ENCODE measurements at places on chromosomes 2 and 18.

DNA sequence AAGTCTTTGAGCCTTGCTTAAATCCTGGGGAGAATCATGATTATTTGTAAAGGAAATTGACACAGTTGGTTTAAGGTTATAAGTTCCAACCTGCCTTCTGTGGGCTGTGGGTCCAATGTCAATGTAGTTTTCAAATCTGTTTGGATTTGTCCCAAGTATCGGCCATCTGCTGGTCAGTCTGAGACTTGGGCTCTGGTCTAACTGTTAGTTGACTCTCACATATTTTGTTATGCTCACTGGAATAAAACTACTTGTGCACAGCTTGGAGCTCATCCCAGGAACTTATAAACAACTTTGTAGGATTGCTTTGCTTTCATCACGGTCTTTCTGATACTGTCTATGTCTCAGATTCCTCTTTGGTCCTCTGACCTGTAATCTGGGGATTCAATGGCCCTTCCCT, 1026.2 kb upstream of the ZEB2 start:
- no peak for DNase-seq

DNA sequence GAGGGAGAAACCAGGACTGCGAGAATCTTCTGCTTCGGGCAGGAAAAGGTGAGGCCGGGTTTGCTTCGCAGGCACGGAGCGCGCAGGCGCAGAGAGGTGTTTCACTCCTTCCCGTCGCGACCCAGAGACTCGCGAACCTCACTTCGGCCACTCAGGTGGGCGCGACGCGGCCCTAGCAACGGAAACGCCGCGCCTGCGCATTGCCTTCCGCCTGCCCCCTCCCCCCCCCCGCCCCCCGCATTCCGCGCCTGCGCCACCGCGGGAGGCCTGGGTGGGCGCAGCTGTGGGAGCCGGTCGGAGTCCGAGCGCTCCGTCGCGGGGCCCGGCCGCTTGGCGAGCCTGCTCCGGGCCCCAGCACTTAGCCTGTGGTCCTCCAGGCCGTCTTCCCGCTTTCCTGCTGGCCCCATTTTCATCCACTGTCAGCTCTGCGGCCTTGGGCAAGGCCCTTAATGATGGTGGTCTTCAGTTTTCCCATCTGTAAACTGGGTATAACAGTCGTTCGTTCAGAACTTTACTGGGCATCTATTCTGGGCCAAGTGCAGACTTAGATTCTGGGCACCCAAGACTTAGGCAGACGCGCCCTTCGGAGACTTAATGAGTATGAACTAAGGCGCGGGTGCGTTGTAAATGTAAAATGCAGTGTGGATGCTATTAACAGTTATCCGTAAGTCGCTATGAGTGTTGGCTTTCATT, 62.1 kb upstream of the ACKR3 start:
- DNase-seq = peak; percentile 67

GRCh38 chr18:21662581-21662980, 42.0 kb downstream of the ABHD3 start:
- no peak for DNase-seq

- DNase-seq = no peak
These were observed 111.3 kb upstream of the REV1 start for GRCh38 chr2:99600981-99601651.

- no peak for DNase-seq
These were observed 247.4 kb upstream of the COL3A1 start for GRCh38 chr2:188726626-188727247.

- no peak for DNase-seq
These were observed 259.6 kb downstream of the HDAC4 start for GRCh38 chr2:239141021-239141760.

DNA sequence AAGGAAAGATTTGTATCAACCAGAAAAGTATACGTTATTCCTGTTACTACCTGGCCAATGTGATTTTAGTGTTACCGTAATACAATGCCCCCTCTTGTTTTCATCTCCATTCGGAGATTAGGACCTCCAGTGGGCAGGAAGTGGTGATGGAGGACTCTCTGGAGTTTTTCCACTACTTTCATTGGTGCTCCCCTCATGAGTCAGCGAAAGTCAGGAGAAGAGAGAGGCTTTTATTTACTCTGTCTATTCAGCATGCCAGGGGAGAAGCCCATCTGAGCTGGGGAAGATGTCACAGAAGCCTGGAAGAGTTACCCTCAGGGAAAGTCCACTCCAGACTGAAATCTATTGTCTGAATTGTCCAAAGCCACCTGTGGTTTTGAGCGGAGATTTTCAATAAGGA, 88.2 kb upstream of the THUMPD2 start:
- no peak for DNase-seq

DNA sequence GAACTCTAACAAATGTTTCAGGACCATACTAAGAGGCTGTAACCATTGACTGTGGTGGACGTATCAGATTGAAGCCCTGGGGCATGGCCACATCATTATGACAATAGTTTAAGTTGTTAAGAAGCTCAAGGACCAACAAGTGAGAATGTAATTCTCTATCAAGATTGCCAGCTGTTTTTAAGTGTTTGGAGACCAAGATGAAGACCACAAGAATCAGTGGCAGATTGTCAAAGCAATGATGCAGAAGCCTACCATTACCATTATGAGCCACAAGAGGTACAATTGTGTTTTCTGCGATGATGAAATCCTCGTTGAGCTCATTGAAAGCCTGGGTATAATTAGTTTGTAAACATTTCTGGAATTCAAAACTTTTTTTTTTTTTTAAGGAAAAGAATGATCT, 261.1 kb upstream of the ZEB2 start:
- no peak for DNase-seq

- peak; percentile 46 for DNase-seq
These were observed 227.4 kb upstream of the ZNF804A start for GRCh38 chr2:184370954-184371353.

DNA sequence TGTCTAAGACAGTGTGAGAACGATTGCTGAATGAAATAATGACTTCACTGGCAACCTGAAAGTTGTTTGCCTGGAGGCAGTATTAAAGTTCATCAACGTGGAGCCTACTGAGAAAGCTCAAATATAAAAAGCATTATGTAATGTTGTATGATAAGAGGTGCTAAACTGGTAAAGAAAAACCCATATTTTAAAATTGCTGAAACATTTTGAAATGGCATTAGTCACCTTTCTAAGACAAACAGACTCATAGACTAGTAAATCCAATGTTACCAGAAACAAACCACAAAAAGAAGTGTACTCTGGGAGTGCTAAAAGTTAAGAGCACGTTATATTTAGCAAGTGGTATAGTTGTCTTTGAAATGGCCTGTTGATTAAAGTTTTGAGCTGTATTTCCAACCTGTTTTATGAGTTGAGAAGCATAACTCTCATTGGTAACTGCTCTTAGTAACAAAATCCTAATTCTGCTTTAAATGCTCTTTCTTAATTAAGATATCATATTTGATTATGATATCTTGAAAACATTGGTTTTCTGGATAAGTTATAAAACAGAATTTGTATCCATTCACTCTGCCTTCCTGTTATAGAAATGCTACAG, 62.7 kb downstream of the CYP1B1 start:
- no peak for DNase-seq

DNA sequence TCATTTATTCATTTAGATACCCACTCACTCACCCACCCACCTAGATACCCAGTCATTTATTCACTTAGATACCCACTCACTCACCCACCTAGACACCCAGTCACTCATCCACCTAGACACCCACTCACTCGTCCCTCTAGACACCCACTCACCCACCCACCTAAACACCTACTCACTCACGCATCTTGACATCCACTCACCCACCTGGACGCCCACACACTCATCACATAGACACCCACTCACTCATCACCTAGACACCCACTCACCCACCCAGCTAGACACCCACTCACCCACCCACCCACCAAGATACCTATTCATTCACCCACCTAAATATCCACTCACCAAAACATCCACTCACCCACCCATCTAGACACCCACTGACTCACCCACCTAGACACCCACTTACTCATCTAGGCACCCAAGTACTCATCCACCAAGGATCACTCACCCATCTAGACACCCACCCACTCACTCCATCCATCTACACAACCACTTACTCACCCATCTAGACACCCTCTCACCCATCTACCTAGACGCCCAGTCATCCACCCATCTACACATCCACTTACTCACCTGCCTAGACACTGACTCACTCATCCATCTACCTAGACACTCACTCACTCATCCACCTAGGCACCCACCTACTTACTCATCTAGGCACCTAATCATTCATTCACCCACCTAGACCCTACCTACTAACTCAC, 723.7 kb upstream of the RAB6C start:
- DNase-seq = no peak

GRCh38 chr18:48066225-48066652, 135.8 kb upstream of the SMAD2 start:
- DNase-seq = no peak

DNA sequence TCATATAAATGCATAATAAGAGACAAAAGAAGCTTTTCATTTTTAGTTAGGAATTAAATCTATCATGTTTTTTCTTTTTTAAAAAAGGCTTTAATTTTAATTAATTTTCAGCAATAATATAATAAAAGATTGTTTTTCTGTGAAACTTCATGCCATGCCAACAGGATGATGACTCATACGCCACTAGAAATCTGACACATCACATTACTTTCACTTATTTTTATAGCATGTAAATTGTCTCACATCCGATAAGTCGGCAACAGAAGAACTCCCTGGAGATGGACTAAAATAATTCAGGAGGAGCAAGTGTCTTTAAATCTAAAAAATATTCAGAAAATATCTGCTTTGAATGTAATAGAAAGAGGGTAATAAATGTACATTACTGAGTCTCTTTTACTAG, 1024.2 kb upstream of the ACVR2A start:
- DNase-seq = no peak

DNA sequence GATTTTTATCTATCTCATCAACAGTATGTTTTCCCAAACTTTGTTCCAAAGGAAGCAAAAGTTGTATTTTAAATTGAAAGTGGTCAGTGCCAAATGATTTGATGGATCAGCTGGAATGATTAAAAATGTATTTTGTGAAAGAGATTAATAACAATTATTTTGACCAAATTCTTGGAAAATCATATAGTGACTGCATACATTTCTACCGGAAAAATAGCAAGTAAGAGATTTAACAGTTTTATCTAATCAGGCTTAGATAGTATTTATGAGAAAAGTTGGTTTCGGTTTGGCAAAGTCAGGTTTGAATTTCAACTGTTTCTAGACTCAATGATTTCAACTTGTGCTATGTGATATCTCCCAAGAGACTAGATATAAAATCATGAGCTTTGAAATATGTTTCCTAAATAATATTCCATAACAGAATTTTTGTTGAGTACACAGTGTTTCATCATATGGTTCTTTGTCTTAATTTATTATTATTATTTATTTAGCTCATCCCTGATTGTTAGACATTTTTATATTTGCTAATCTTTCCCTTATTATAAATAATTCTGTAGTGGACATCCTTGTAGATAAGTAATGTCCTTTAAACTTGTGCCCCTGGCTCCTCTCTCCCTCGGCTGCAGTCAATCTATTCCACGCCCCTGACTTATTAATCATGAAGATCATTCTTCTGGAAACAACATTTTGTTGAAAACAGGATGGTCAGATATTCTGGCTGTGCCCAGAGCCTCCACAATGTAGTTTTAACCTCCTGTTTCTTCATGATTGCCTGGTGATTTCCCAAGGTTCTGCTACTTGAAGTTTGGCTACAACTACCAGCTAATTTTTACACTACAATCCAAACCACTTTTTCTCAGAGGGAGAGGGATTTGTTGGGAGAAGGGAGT, 520.7 kb upstream of the TCF4 start:
- DNase-seq = no peak

GRCh38 chr18:39647627-39648534, 2082.3 kb upstream of the CELF4 start:
- DNase-seq = no peak

GRCh38 chr2:72981536-72981935, 64.2 kb downstream of the EMX1 start:
- no peak for DNase-seq

GRCh38 chr2:237451643-237452469, 35.2 kb upstream of the MLPH start:
- no peak for DNase-seq

DNA sequence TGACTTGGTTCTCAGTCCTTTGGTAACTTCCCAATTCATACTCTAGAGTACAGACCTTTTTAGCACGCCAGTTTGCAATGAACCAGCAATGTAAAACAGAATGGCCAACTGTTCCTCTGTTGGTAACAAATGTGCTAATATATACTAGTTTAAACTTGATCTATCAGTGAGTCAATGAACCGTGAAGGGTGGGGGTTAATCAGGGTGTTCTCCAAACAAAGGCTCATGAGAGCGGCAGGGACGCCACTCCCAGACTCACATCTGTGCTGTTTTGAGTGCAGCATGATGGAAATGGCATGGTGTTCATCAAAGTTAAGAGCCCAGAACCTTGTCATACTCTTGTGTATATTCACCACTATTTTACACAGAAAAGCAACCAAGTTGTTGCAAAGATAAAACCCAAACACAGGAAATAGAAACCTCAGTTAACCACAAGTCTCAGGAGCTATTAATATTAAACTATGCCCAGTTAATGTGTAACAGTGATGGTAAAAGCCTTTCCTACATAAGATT, 70.3 kb downstream of the CERKL start:
- DNase-seq = peak; percentile 12

DNA sequence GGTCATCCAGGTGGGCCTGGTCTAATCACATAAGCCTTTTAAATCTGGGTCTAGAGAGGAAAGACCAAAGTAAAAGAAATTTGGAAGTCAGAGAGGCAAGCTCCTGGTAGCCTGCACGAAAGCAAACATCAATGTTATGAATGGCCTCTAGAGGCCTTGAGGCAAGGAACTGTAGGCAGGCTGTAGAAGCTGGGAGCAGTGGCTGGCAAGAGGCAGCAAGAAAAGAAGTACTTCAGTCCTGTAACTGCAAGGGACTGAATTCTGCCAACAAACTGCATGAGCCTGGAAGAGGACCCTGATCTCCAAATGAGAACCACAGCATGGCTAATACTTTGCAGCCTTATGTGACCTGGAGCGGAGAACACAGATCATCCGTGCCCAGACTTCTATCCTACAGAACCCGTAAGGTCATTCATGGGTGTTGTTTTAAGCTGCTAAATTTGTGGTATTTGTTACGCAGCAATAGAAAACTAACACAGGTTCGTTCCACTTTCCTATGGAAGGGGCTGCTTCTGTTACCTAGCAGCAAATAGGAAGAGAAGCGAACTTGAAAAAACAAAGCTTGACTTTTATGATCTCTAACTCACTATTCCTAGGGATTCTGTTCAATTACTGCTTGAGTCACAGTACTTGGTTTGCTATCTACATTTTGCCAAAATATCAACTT, 1.2 kb downstream of the IMMT start:
- DNase-seq = no peak

- no peak for DNase-seq
These were observed 39.5 kb downstream of the TGOLN2 start for GRCh38 chr2:85288244-85288725.

GRCh38 chr2:236264256-236264655, at the start of gene ASB18:
TSS of gene ASB18 (minus strand) at chr2:236264406. CDS start at chr2:236264345, 61 bp downstream.
- no peak for DNase-seq

GRCh38 chr2:229969921-229970320, 47.6 kb downstream of the FBXO36 start:
- no peak for DNase-seq

GRCh38 chr2:241249654-241250053, 61.2 kb downstream of the ANO7 start:
- DNase-seq = no peak

Data from B cell (primary cell).